Kidney (tissue), 22 donors: ENCODE measurements at places on chromosomes 13 and 19. TPM values are rescaled to one million over a fixed set of nuclear protein-coding genes. Genes with fewer than 3 reads are reported as not detected.

The PODNL1 gene
- total RNA-seq, result 3.0 TPM

The ZNF524 gene
- total RNA-seq, result 22.9 TPM

The IRS2 gene
- 12.9 TPM for total RNA-seq

The KISS1R gene
- total RNA-seq, result 0.69 TPM

The ZNF534 gene
- total RNA-seq, result not detected

The TJP3 gene
- 26.5 TPM for total RNA-seq

The CAMSAP3 gene
- 18.5 TPM for total RNA-seq

- no peak for DNase-seq
Measured at GRCh38 chr19:10979951-10980381, 19.1 kb downstream of the SMARCA4 start.

DNA sequence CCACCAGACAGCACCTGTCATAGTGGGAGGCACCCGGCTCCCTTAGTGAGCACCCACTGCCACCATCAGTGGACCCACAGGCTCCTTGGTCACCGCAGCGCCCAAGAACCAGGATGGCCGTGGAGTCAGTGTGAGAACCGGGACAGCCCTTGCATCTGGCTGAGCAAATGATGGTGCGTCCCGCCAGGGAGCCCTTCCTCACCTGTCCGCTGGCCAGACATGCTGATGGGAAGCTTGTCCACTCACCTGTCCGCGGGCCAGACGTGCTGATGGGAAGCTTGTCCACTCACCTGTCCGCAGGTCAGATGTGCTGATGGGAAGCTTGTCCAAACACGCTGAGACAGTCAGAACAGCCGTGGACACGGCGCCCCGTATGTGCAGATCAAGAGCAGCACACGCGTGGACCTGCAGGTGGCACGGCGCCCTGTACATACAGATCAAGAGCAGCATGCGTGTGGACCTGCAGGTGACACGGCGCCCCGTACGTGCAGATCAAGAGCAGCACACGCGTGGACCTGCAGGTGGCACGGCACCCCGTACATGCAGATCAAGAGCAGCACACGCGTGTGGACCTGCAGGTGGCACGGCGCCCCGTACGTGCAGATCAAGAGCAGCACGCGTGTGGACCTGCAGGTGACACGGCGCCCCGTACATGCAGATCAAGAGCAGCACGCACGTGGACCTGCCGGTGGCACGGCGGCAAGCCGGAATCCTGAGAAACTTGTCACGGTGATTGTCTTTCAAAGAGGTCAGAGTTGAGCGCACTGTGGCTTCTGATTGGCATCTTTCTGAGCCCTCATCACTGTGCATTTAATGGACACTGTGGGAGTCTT is 40.7 kb upstream of the DCUN1D2 start:
- no peak for DNase-seq

DNA sequence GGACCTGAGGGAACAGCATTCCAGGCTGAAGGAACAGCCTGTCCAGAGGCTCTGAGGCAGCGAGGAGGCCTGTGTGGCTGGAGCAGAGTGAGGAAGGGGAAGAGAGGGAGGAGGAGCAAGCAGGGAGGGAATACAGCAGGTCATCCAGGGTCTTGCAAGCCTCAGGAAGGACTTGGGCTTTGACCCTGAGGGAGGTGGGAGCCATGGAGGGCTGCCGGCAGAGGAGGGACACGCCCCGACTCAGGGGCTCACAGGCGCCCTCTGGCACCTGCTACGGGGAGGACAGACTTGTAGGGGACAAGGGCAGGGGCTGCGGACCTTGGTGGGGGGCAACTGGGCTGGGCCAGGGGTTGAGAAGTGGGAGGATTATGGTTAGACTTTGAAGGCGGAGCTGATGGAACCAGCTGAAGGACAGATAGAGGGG is 4.7 kb downstream of the TINCR start:
- no peak for DNase-seq

DNA sequence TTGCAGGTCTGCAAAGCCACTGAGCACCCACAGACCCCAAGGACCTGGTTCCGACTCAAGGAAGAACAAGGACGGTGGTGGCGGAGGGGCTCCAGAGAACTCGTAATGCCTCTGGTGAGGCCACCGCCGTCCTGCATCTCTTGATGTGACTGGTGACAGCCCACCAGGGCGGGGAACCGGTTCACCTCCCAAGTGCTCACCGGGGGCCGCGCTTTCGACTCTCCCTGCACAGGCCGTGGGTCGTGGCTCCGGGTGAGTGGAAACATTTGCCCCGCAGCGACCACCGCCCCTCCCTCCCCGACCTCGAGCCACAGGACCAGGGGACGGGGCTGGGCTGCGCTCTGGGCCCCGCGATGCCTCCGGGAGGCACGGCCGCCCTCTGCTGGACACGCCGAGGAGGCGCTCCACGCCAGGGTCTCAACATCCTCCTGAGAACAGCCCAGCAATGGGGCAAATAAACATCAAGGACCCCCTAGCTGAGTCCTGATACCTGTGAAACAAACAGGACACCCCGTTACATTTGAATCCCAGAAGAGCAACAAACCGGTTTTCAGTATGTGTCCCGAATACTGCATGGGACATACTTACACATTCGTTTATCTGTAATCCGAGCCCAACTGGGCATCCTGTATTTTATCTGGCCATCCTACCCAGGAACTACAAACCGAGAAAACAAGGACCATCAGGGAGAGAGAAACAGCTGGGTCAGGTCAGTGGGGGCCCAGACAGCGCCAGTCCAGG is 3.9 kb upstream of the PLPP2 start:
- DNase-seq, result no peak

DNA sequence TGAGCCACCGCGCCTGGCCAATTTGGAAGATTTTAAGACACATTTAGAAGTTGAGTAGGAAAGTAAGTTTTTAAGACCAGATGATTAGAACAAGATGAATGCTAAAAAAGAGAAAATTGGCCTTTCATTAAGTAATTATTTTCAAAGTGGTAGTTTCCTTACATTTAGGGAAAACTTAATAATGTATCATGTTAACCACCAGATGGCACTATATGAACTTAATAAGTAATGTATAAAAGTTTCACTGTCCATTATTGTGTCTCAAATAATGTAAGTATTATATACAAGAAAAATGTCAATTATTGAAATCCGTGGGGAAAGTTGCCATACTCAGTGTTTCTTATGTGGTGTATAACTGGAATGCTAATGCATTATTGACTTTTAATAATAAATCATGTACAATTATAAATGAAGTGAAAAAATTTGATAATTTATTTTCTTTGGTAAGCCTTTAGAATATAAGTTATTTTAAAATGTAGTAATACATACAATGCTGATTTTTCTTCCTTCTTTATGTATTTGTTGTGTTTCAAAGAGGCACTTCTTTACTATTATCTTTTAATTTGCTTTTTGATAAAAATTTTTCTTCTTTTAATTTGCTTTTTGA is 29.2 kb downstream of the COG6 start:
- DNase-seq, result no peak

DNA sequence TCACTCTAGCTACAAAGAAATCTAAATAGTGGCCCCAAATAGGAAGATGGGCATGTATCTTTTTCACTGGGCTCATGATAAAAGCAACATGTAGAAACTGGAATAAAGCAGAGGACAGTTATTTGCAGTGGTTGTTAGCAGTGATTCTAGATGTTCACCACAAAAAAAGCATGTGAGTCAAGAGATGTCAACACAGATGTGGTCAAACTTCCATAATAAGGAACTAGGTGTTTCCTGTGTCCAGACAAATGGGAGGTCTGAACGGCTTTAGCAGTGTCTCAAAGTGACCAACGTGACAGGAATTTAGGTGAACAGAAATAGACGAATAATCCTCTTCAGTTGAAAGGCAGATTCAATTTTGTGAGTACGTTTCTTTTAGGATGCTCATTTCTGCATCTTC is 162.7 kb downstream of the TBC1D4 start:
- no peak for DNase-seq

DNA sequence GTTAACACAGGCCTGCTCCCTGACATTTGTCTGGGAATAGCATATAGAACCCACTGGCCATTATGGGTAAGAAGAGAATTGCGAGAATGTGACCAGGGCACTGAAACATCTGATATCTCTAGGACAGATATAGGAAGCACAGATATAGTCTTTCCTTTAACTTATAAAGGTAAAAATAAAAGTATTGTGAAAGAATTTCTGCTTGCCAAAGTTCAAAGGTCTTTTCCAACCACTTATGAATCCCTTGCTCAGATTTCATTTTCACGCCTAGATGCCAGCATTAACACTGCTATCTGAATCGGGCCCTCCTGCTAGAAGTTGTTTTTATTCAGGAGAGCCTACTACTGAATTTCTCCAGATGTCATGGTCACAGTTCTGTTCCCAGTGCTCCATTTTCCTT is 27.7 kb downstream of the BBC3 start:
- no peak for DNase-seq

- DNase-seq, result no peak
Measured at GRCh38 chr19:1106841-1107660, 3.3 kb downstream of the GPX4 start.
